ENCODE measurements at places on chromosomes 3 and 15. TPM values are rescaled to one million over a fixed set of nuclear protein-coding genes. Genes with fewer than 3 reads are reported as not detected.

DNA sequence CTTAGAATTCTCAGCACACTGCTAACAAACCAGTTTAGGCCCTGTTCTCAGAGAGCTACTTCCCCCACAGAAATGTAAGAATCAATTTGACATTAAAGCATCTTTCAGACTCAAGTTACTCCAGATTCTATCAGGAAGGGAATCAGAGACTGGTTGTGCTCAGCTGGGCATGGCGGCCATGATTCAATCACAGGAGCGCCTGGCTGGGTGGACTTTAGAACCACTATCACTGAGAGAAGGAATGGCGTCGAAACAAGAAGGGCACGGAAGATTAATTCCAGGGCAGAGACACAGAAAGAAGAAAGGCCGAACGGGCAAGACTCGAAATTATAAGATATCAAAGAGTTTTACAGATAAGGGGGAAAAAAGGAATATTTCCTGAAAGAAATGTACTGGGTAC is 6.2 kb downstream of the TNIK start:
- no peak for DNase-seq
- no peak overlapping the region for H3K27ac ChIP-seq
- no peaks in the 10 kb centered on the region for H3K27me3 ChIP-seq

DNA sequence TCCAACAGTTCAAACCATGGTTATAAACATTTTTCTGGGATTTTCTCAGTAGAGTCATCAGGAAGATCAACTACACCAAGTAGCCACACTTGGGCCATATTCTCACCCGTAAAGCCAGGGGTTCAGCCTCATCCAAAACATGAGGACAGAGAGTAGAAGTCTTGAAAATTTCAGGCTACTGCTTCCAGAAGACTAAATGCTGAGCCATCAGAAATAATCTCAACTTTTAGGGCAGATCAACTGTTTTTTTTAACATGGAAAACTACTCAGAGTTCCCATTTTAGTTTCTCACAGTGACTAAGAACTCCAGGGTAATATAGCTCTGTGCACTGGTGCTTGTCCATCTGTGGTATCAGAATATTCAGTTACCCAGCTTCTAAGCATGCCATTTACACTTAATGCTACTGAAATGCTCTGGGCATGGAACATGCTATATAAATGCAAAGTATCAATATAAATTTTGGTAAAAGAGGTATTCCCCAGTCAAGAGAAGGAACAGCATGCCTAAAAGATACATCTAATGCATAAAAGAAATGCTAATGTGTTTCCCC is 300.1 kb upstream of the LRRN1 start:
- no peak overlapping the region for H3K4me3 ChIP-seq
- H3K4me1 ChIP-seq, result no peaks in the 10 kb centered on the region
- no peaks in the 10 kb centered on the region for H3K36me3 ChIP-seq
- no peak for DNase-seq
- no peak overlapping the region for H3K27ac ChIP-seq
- no peaks in the 10 kb centered on the region for H3K27me3 ChIP-seq

Gene ISLR2
- total RNA-seq, result not detected

Gene IL17RD
- 0.05 TPM for total RNA-seq
